ENCODE measurements at places on chromosomes 11 and 22.

GRCh38 chr11:125457814-125458343 is 38.2 kb downstream of the FEZ1 start:
- peak; percentile 17 for DNase-seq

GRCh38 chr11:126408496-126408895 is 53.0 kb downstream of the ST3GAL4 start:
- no peak for DNase-seq

- no peak for DNase-seq
These were observed 98.5 kb downstream of the SMCO4 start for GRCh38 chr11:93444617-93445073.

DNA sequence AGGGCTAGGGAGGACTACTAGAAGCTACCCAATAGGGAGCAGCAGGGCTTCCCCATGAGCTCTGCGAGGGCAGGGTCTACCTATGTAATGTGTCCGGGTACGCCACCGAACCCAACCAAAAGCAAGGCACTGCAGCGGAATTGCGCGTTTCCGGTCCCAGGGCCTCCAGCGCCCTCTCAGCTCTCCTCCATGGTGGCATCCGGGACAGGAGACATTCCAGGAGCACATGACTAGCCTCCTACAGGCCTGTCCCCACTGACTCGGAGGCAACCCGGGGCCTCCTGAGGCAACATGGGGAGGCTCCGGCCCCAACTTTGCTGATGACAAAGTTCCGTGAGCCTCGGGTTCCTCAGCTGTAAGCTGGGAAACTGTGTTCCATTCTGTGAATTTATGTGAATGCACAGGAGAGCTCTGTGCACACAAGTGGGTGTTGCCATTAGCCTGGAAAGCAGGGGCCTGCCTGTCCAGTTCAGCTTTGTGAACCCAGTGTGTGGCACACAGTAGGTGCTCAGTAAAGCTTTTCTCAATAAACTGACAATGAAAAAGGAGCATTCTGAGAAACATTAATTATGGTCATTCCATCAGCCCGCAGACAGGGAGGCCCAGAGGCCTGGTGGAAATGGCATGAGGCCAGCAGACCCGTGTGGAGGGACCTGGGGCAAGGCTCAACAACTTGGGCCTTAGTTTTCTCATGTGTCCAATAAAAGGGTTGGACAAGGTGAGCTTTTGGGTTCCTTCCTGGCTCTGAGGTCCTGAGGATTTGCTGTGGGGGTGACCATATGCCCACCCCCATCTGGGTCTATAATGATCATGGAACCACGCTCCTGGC is 50.3 kb downstream of the CHRDL2 start:
- no peak for DNase-seq

- no peak for DNase-seq
These were observed 49.1 kb downstream of the RCN1 start for GRCh38 chr11:32139896-32140520.

DNA sequence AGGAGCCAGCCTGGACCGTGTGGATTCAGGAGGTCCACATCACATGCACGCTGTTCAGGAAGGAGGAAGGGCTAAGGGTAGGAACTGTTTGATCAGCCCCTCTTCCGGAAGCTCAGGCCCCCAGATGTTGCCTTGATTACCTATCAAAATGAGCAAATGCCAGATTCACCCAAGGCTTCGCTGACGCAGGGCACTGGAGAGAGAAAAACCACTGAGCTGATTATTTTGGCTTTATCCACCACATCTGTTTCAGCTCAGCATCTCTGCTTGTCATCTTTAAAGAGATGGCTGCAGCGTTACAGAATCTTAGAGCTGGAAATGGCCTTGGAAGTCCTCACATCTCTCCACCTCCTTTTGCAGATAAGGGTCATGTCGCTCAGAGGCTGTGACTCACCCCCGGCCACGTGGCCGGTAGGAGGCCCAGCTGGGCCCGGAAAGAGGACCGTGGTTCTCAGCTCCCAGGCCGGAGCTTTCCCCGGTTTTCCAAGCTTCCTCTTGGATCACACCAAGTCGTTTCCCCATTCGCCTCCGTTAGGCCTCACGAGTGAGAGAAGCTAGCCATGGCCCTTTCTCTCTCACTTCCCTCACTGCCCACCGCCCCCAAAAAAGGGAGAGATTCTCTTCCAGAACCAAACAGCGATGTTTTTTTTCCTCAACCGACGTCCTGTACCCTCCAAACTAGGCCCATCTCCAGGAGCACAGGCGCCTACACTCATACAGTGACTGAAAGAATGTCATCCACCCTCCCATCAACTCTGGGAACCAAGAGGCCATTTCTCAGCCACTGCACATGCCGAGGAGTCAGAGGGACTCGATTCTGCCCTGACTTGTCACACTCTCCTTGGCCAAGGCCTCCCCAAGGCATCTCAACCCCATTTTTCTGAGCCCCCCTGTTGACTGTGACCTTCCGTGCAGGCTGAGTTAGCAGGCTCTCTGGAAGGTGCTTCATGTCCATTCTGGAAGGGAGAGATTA is 37.6 kb downstream of the LIF start:
- DNase-seq = peak; percentile 60

DNA sequence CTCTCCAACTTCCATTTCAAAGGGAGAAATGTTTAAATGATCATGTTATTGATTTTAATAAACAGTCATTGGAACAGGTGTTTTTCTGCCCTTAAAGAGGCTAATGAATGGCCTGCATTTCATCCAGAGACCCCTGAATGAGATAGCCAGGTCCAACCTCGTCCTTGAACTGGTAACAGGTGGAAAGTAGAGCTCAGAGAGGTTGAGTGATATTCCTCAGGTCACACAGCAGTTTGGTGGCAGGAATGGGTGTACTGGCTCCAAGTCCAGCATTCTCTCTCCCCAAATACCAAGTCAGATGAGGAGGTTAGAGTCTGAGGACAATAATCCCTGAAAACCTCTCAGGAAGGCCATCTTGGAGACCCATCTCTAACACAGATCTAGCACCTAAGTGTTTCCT is 81.7 kb upstream of the ANO1 start:
- no peak for DNase-seq

- DNase-seq = no peak
These were observed 6.7 kb downstream of the YDJC start for GRCh38 chr22:21622919-21623647.

- no peak for DNase-seq
These were observed 4.7 kb downstream of the BSX start for GRCh38 chr11:122976734-122977469.

GRCh38 chr11:11586465-11586864 is 35.3 kb downstream of the GALNT18 start:
- no peak for DNase-seq

- DNase-seq = no peak
These were observed 771.5 kb downstream of the DLG2 start for GRCh38 chr11:84855508-84856245.

DNA sequence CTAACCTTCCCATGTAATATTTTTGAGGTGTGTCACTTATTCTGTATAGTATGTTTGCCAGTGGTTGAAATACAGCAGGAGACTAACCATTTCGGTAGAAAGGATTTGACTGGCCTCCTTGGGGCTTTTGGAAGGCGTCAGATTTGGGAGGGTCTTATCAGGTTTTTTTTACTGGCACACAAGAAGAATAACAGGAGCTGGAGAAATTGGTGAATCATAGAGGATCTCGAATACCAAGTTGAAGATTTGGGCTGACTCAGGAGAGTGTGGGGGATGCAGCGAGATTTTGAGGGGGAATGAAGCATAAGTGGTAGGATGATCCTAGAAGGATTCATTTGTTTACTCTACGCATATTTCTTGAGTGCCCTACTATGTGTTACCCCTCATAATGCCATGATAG is 200.5 kb downstream of the DDX10 start:
- no peak for DNase-seq

- DNase-seq = no peak
These were observed 23.9 kb downstream of the OR10A6 start for GRCh38 chr11:7907121-7907520.

DNA sequence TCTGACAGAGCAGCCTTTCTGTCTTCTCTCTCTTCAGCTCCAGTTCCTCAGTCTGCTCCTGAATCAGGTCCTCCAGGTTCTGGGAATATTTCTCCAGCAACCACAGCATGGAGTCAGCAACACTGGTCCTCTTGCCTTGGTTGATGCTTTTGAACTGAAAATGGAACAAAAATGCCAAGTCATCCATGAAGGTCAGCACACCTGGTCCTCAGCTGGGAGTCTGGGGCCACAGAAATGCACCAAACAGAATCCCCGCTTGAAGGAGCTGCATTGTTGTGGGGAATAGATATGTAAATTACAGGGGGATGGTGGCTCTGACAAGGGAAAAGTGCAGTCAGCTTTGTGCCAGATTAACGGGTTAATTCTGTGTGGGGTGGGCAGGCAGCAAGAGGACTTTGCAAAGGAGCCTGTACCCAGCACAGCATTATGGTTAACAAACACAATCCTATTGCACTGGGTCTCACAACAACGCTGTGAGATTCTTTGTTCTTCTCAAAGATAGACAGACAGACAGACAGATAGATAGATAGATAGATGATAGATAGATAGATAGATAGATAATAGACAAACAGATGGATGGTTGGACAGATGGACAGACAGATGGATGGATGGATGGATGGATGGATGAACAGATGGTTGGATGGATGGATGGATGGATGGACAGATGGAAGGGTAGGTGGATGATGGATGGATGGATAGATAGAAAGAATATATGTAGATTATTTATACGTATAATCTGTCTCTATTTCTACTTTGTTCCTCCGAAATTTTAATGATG is 33.8 kb upstream of the LRRC32 start:
- DNase-seq = no peak

DNA sequence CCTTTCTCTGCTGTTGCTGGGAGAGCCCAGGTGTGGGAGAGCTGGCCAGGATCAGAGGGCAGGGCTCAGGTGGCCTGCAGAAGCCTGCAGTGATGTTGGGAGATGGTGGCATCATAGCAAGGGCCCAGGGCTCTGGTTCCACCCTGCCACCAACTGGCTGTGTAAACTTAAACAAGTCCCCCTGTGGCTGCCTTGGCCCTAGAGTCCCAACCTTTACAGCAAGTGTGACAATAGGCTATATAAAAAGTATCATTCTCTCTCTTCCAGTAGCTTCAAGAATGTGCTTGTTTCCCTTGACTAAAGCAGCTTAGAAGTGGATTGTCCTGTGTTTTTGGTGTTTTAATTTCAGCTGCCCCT is 201.8 kb upstream of the E2F8 start:
- no peak for DNase-seq

DNA sequence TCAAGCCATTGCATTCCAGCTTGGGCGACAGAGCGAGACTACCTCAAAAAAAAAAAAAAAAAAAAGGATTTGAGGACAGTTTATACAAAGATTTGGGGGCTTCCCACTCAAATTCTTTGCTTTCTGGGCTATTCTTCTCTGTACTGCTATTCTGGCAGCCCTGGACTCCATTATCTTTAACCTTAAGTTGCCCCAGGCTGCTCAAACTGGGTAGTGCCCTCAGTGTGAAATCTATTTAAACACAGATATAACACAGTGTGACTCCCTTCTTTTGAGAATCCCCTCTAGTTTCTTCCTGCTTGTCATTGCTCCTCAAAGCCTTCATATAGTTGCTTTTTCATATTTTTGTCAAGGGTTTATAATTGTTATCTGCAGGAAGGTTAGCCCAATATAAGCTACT is 49.5 kb upstream of the WEE1 start:
- DNase-seq = no peak

GRCh38 chr22:49767355-49768062 is 60.2 kb downstream of the BRD1 start:
- DNase-seq = no peak

- DNase-seq = no peak
These were observed 55.0 kb downstream of the AP2A2 start for GRCh38 chr11:980438-981357.

GRCh38 chr11:8776209-8776608 is 93.6 kb downstream of the RPL27A start:
- DNase-seq = no peak

DNA sequence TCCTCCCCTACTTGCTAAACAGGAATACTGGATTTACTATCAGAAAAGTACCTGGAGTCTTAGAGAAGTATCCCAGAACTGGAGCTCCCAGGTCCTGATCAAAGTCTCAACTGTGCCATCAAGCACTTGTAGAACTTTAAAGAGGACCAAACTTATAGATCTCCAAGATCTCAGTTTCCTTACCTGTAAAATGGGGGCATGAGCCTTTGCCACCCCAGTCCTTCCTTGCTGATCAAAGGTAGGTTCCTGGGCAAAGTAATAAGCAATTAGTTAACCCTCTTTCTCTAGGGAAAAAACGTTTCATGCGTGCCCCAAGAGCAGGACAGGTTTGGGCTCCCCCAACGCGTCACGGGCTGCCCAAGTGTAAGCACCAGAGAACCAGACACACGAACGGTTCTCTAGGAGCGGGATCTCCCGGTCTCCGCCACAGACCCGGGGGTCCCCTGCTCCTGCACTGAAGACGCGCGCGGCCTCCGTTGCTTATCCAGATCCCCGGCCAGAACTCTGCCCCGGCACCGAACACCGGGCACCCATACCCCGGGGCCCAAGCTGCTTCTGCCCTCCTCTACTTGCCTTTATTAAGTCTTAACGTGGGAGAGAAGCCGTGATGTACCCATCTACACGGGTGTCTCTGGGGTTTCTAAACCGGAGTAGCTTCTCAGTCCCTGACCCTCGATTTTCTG is 505 bp downstream of the ZNF214 start:
- DNase-seq = no peak

DNA sequence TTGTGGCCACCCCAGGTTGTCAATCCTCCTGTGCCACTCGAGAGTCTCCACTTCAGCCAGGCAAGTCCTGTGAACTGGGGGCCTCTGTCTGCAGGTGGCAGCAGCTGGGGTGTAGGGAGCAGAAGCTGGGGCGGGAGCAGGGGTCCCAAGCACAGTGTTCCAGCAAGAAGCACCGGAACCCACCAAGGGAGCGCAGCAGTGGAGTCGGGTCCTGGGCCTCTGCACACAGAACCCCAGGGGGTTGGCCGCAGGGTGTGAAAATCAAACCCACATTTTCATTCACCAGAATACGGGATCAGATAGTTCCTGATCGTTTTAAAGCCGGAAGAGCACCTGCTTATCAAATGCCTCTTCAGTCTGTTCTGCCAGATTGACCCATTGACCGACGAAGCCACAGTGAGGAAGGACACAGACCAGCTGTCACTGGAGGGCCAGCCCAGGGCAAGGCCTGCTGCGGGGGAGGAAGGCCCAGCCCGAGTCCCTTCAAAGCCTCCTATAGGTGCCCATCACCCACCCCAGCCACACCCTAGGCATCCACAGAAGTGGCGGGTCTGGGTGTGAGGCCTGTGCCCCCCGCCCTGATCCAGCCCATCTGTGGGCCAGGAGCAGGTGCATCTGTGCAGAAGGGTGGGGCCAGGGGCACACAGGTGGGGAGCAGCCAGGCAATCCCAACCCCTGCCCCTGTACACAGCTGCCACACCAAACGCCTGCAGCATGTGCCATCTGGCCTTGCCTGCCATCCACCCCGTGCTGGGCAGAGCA is 34.1 kb downstream of the RSPH14 start:
- DNase-seq = no peak

DNA sequence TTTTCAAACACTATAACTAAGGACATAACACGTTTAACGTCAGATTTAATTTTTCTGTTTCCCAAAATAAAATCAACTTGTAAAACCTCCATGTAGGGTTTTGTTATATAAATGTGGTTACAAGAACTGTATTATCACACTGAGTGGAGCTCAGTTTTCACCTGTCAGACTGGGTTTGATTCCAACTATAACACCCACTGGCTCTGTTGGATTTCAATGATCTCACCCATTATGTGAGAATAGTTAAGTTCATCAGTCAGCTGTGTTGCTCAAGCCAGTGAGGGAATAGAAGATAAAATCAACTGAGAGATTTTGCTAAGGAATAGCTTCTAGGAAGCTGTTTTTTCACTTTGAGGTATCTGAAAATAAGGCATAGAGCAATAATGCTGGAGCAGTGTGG is 5.1 kb upstream of the OR52R1 start:
- no peak for DNase-seq

All from forelimb muscle (tissue), 1 donor.